NCI-H524 treated with DMSO at 0.1 percent for 48 hours (cell line): ENCODE measurements at places on chromosomes 1 and 21.

- peak; percentile 48 for DNase-seq
These were observed 19.3 kb downstream of the OBSCN start for GRCh38 chr1:228226956-228227791.

DNA sequence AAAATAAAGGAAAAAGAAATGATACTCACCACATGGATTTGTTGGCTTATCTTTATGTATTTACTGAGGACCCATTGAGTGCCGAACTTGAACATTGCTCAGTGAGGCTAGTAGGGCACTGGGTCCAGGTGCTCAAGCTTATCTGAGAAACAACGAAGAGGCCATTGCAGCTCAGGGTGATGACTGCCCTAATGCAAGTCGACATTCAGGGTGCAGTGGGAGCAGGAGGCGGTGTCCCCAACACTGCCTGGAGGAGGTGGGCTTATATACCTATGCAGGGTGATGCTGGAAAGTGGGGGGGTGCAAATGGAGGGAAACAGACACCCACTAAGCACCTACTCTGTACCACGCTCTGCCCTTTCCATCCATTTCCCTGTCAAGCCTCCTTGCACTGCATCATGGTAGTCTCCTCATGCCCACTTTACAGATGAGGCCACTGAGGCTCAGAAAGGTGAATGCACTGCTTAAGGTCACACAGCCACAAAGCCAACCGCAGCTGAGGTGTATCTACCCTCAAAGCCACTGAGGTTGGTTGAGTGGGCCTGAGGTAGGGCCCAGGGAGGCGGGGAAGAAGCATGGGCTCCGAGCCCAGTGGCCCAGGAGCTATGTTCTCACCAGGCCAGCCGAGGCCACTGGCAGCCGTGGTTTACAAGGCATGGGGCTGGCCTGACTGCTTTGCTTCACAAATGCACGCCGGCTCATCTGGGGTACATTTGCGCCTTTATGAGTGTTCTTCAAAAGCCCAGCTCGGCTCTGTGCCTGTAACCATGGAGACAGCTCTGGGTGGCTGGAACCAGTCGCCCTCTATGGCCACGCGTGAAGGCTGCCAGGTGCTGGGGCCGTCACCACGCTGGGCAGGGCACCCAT lies 103.8 kb downstream of the EPHB2 start:
- DNase-seq = no peak

GRCh38 chr1:8267307-8267706 lies 50.6 kb upstream of the SLC45A1 start:
- DNase-seq = no peak

GRCh38 chr1:206754011-206754410 lies 16.6 kb upstream of the IL19 start:
- DNase-seq = no peak

DNA sequence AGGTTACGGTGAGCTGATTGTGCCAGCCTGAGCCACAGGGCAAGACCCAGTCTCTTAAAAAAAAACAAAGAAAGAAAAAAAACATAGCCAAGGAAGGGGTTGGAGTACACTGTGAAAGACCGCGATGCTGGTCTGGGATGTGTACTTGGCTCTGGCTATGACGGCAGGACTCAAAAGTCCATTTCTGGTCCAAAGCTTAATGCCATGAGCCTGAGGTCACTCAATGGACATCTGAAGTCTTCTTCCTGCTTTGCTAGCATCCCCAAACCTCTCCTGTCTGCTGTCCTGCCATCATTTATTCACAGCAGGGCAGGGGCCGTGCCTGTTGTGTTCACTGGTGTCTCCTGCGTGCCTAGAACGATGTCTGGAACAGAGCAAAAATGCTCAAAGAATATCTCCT lies 1.5 kb upstream of the ARHGEF10L start:
- DNase-seq = no peak

- DNase-seq = no peak
These were observed 2.1 kb upstream of the QSOX1 start for GRCh38 chr1:180152588-180152987.

DNA sequence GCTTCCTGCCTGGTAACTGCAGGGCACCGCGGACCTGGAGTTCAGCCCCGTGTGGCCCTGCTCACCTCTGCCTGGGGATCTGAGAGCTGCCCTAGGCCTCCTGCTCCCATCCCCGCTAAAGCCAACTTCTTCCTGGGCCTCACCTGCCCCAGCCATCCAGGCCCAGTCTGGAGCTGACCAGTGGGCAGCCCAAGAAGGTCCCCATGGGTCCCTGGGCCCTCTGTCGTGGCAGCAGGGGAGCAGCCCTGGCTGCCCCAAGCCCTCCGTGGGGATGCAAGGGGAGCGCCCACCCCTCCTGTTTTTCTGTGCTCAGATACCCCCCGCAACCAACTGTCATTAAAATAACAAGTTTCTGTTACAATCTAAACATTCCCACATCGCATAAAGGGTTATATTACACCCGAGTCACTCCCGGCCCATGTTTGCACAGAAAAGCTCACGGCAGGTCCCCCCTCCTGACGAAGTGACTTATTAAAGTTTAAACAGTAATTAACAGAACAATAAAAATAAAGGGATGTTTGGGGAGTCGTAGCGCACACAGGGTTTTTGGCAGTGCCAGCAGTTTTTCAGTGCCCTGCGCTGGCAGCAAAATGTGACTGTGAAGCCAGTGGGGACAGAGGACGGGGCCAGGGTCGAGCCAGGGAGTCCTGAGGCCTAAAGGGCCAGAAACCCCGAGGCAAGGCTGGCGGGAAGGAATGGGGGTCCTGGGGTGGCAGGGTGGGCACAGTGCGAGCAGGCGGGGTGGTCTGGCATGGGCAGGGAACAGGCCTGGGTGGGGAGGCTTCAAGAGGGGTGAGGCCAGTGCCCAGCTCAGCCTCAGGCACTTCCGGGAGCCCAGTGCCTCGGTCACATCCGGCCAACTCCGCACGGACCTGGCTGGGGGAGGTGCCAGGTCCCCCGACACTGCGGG lies 121.5 kb downstream of the CASZ1 start:
- DNase-seq = no peak
